ENCODE measurements at places on chromosomes 6 and 20.

GRCh38 chr20:62999580-62999979, 7.2 kb downstream of the BHLHE23 start:
- no peak for DNase-seq

DNA sequence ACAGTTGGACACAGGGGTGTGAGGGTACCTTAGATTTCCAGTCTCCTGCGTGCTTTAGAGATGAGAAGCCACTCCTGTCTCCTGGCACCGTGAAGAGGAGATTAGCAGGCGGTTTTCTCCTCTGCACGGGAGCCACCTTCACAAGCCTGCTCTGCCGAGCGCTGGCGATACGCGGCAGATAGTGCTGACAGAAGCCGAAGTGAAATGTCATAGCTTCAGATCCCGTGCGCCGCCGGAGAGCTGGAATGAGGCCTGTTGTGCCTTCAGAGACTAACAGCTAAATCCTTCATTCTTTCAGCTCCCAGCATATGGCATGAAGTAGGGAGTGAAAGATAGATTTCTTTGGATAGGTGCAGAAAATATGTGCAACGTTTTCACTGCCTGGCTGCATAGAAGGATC, 371.0 kb downstream of the TAF4 start:
- DNase-seq: no peak

- DNase-seq: no peak
These were observed 29.0 kb upstream of the TCP11 start for GRCh38 chr6:35170166-35170565.

GRCh38 chr20:63740070-63740626, 572 bp downstream of the SLC2A4RG start:
- DNase-seq: no peak

DNA sequence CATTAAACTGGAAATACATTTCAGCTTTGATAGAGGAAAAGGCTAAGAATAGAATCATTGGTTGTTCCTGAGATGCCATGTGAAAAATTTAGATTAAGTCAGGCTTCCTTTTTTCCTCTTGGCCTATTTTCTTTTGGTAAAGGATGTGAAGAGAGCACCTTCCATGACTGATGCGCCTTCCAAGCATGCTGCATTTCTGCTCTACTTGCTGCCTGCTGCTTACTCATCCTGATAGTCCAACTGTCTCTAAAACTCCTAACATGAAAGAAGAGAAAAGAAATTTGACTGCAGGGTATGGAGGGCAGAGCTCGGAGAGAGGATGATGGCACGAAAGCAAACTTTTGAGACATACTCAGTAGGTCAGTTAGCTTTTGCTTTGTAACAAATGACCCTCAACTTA, 28.8 kb downstream of the SNAP25 start:
- DNase-seq: no peak

DNA sequence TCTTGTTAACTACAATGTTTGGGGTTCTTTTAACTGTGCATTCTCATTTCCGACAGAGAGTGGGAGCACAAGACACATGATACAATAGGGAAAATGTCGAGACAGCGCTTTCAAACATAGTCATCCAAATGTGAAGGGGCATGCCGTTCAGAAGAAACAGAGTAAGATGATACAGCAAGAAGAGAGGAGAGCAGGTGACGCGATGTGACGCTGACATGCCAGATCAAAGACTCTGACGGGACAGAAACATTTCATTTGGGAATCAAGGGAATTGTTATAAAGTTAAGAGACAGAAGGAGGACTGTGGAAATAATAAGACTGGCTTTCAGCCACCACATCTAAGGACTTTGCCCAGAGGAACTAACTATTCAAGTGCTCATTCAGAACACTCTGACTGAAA, 117.4 kb downstream of the FAXC start:
- no peak for DNase-seq
